Keratinocyte (primary cell): ENCODE measurements at places on chromosomes 3 and 15.

GRCh38 chr3:196159952-196160804 is 51.0 kb downstream of the ZDHHC19 start:
- DNase-seq, result no peak

- no peak for DNase-seq
Observed at GRCh38 chr3:188754267-188754666, 417.5 kb upstream of the TPRG1 start.

- peak; percentile 49 for DNase-seq
Observed at GRCh38 chr15:98996624-98997023, 11.0 kb downstream of the PGPEP1L start.

DNA sequence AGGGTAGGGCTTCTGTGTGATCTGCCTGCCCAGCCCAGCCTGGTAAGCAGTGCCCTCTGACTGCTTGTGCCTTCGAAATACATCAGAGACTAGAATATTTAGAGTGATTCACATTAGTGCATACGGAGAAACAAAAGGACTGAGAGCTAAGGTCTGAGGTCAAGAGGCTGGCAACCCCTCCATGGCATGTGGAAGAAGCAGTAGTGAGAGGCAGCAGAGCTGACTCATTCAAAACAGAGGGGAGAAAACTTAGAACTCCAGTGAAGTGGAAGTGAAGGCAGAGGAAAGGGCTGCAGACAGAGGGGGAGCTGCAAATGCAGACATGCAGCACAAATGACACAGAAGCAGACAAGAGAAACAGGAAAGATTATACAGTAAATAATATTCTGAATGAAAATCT is 61.6 kb downstream of the ULK4 start:
- no peak for DNase-seq

DNA sequence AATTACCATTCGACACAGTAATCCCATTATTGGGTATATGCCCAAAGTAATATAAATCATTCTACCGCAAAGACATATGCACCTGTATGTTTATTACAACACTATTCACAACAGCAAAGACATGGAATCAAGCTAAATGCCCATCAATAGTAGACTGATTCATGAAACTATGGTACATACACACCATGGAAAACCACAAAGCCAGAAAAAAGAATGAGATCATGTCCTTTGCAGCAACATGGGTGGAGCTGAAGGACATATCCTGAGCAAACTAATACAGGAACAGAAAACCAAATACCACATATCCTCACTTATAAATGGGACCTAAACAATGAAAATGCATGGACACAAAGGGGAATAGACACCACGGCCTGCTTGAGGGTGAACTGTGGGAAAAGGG is 11.1 kb upstream of the MCF2L2 start:
- DNase-seq, result no peak

GRCh38 chr3:163936543-163936942 is 1141.8 kb downstream of the SI start:
- DNase-seq, result no peak

DNA sequence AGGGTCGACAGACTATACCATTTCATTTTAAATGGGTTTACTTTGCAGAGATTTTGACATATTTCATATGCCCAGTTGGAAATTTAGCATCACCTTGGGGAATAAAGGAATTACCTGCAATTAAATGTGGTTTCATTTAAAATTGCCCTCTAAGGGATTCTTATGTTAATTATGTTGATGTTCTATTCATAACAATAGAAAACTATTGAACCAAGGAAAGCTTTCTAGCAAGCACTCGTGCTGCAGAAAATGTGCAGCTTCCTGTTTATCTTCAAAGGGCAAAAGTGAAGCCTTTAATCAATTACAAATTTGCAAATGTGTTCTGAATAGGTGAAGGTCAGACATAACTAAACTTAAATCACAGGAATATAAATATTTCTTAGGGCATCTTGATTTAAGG is 352.1 kb downstream of the CHST2 start:
- DNase-seq, result no peak

DNA sequence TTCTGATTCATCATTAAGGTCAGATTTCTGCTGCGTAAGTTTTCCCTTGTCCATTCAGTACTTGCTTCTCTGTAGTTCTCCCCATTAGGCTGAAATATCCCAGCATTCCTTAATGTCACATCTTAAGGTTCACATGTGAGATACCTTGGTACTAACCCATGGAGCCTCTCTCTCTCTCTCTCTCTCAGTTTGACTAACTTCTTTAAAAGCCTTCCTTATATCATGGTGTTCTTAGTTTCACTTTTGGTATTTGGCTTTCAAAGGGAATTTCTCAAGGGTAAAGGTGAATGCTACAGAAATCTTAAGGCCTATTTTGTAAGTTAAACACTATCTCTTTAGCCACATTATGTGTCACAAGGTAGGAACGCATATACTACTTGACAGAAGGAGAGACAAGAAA is 427.3 kb upstream of the ZNF717 start:
- no peak for DNase-seq

GRCh38 chr15:100694381-100695021 is 92.1 kb downstream of the ASB7 start:
- DNase-seq, result no peak

GRCh38 chr15:42070976-42071350 is 23.4 kb downstream of the PLA2G4D start:
- no peak for DNase-seq

DNA sequence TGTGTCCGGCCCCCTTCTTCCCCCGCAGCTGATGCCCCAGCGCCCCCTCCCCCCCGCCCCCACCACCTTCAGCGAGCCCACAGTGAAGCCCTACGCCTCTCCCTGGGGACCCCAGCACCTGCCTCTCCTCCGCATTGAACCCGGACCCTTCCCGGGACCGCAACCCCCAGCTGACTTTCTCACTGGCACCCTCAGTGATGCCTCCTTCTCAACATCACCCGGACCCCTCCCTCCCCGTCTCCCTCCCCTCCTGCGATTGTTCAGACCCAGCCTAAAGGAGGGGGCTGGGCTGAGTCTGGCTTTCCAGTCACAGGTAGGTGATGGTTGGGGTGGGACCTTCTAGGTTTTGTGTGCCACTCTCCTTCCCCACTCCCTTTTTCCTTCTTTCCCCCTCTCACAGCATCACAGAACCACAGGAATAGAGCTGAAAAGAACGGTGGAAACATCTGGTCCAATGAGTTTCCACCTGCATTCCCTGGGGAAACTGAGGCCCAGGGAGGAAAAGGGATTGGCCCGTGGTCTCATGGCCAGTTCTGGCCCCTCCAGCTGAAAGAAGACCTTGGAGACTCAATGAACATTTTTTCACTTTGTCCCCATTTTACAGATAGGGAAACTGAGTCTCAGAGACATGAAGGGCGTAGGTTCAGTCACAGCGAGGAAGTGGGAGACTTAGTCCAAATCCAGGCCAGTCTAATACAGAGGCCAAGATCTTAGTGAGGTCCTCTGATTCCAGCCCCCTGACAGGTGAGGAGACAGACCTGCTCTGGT is 828 bp downstream of the CAND2 start:
- no peak for DNase-seq

DNA sequence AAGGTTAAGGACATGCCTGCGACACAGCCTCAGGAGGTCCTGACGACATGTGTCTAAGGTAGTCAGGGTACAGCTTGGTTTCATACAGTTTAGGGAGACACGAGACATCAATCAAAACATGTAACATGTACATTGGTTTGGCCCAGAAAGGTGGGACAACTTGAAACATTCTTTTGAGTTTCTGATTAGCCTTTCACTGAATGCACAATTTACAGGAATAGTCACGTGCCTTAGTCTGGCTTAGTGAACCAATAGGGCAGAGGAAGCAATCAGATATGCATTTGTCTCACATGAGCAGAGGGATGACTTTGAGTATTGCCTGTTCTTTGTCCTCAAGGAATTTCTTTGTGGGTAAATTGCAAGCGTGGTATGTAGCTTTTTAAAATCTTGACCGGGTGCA is 24.5 kb upstream of the HDAC11 start:
- DNase-seq, result no peak

- DNase-seq, result no peak
Observed at GRCh38 chr15:67824976-67825880, at the start of gene SKOR1. Gene SKOR1 (plus strand): TSS chr15:67825509. CDS start chr15:67825603, 94 bp downstream.

DNA sequence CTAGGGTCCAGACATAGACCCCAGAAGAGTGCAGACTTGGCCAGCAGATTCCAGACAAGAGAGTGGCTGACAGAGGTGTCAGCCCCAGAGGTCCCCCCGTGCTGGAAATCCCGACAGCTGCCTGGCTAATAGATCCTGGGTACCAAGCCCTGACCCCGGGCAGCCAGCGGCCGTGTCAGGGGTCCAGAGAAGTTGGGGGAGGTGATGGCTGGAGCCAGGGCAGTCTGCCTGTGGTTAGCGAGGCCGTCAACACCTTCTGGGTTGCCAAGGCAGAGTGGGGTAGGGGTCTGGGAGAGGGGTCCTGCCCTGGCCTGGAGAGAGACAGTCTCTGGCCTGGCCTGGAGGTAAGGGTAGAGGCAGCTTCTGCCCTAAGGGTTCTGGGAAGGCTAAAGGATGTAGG is 25.1 kb upstream of the RPL29 start:
- DNase-seq, result no peak

DNA sequence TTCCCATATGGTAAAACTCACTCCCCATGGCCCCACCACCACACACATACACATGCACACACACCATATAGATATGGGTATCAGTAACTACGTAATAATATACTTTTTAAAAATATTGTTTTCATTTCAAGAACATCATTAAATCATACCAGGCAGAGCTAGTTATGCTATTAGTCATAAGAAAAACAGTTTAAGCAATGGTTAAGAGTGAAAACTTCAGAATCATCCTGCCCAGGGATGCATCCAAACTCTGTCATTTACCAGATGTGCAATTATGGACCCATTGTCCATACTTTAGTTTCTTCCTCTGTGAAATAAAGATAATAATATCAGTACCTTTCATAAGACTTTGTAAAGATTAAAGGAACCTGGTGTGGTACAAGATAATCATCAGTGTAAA is 608.3 kb downstream of the RBMS3 start:
- no peak for DNase-seq

GRCh38 chr3:135878501-135878900 is 87.0 kb upstream of the PPP2R3A start:
- DNase-seq, result no peak

DNA sequence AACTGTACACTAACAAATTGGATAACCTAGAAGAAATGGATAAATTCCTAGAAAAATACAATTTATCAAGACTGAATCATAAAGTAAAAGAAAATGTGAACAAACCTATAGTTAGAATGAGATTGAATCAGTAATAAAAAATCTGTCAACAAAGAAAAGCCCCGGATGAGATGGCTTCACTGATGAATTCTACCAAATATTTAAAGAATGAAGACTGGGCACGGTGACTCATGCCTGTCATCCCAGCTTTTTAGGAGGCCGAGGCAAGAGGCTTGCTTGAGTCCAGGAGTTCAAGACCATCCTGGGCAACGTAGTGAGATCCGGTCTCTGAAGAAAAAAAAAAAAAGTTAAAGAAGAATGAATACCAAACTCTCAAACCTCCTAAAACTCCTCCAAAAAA is 17.7 kb upstream of the AP4E1 start:
- DNase-seq, result no peak

GRCh38 chr3:179446501-179446900 is 4.8 kb downstream of the GNB4 start:
- no peak for DNase-seq

- no peak for DNase-seq
Observed at GRCh38 chr15:99249270-99249841, at the start of gene TTC23. Gene TTC23 (minus strand): TSS chr15:99249581. CDS start chr15:99228712, 20,869 bp downstream.

DNA sequence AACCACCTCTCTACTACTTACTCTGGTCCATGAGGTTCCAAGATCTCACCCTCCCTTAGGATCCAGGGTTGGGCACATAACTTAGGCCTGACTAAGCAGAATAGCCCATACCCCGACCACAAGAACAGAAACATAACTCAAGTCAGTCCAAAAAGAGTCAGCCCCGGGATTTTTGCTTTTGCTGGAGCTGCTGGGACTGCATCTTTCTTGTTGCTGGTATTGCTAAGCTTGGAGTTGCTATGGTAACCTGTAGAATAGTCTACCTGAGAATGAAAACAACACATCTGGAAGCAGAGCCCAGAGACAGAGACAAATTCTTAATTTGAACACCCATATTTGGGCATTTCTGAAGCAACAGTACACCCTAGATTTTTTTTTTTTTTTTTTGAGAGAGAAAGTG is 6.5 kb downstream of the RUBCN start:
- DNase-seq, result peak; percentile 82

- DNase-seq, result no peak
Observed at GRCh38 chr15:85821545-85821944, 26.8 kb upstream of the KLHL25 start.

- no peak for DNase-seq
Observed at GRCh38 chr15:33624439-33624838, 313.7 kb downstream of the RYR3 start.

GRCh38 chr3:189974359-189974758 is 146.3 kb downstream of the P3H2 start:
- DNase-seq, result no peak

DNA sequence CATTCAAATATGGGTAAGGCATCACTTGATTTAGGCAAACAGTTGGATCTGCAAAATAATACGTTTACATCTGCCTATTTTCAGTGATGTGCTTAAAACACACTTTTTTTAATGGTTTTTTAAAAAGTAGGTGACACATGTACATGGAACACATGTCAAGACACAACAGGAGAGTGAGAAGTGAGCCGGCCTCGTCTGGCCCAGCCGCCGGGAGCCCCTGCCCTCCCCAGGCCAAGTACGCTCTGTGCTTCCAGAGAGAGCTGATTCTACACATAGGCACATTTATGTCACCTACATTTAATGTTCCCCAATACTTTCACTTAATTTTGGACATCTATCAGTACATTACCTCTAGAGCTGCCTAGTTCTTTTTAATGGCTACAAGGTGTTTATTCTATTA is 3.8 kb downstream of the TM2D3 start:
- no peak for DNase-seq

DNA sequence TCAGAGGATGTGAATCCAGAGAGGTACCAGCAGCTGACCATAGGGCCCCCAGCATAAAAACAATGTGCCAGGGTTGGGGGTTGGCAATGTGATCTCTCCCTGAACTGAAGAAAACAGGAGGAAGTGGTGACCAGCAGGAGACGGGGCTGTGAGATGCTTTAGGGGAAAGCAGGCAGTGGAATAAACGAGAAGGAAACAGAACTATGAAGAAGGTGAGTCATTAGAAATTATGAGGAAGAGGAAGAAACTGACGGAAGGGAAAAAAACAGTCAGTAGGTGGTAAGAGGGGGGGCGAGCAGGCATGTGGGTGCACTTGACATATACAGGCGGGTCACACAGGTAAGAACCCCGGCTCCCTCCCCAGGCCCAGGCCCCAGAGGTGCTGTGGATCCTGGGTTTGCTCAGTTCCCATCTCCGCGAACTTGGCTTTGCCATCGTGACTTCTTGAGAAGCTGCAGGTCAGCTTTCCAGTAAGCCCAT is 42.2 kb upstream of the B3GNT5 start:
- DNase-seq, result no peak

DNA sequence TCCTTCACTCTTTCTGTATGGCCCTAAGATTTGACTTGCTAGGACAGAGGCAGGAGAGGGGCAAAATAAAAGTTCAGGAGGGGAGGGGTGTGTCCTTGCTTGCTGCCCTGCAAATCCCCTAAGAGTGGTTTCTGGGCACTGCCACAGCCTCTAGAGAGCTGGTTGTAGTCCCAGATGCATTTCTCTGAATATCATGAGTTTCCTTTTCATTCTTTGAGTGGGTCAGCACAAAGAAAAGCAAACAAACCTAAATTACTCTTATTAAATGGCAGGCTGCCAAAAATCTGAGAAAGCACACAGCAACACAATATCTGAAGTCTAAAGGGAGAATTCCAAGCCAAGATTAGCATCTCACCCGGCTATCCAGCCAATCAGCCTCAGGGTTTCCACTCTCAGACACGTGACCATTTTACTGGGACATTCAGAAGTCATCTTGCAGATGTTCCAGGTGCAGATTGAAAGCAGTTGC is 919.3 kb downstream of the TUSC7 start:
- no peak for DNase-seq
